ENCODE measurements at places on chromosomes 13 and 19. TPM values are rescaled to one million over a fixed set of nuclear protein-coding genes. Genes with fewer than 3 reads are reported as not detected.

CD70 gene
- not detected for total RNA-seq

PEAK3 gene
- total RNA-seq = 0.13 TPM

ICAM5 gene
- 26.7 TPM for total RNA-seq

COX6B2 gene
- total RNA-seq = not detected

PLA2G4C gene
- 2.3 TPM for total RNA-seq

HSPB6 gene
- total RNA-seq = 66.8 TPM

RASA3 gene
- total RNA-seq = 33.3 TPM

PRR12 gene
- 7.4 TPM for total RNA-seq

FFAR1 gene
- not detected for total RNA-seq

CYP2F1 gene
- total RNA-seq = not detected

DIAPH3 gene
- total RNA-seq = 16.0 TPM

TMEM86B gene
- total RNA-seq = 1.8 TPM

PROZ gene
- total RNA-seq = not detected

JOSD2 gene
- 61.9 TPM for total RNA-seq

ZNF112 gene
- 2.3 TPM for total RNA-seq

ERCC5 gene
- total RNA-seq = 34.8 TPM

C19orf85 gene
- not detected for total RNA-seq

BEST2 gene
- 1.8 TPM for total RNA-seq

SIGLEC12 gene
- not detected for total RNA-seq

Data from epithelial cell of alveolus of lung (primary cell).